ENCODE measurements at places on chromosomes 7 and 10.

DNA sequence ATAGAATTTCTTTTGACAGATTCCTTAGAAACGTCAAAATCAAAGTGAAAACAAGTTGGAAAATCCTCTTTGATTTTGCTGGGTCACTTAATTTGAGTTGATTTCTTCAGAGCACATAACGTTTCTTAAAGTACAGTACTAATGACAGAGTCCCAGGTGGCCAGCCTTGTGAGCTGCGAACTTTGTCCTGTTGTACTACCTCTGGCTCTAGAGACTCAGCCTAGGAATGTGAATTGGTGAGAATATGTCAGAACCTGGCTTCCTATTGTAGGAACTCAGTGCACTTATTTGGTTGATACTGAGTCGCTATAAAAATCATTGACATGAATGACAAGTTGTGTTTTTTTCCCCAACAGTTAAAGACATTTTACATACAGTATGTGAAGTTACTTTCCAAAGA lies 20.2 kb downstream of the SDK1 start:
- no peak for DNase-seq

GRCh38 chr7:34757570-34758110 lies 99.6 kb downstream of the NPSR1 start:
- DNase-seq: no peak

DNA sequence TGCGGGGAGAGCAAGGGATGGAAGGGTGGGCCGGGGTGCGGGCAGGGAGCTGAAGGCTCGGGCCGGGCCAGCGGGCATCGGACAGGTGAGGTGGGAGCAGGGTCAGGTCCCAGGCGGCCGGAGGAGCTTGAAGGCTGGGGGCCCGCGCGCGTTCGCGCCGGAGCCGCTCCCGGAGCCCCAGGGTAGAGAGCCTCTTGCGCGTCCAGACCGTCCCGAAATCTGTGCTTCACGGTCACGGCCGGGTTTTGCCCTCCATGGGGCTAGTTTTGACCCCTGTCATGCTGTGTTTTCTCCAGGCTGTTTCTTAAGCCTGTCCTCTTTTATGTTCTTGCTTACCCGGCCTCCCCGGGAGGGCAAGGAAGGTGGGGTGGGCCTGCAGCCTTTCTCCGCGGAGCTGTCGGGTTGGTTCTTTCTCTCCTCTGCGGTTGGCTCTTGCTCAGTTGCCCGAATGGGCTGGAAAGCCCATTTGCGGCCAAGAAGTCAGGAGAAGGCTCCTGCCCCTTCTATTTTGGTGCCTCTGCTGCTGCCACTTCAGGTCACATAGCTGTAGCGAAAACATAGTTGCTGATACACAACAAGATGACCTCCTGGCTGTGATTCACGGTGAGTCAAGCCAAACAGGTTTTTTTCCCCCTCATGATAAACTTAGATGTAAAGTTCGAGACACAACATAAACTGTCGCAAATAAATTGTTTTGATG lies 650 bp downstream of the UBE2D1 start:
- no peak for DNase-seq

- DNase-seq: no peak
These were observed 1241.7 kb downstream of the TYW1 start for GRCh38 chr7:68238204-68238805.

- DNase-seq: peak; percentile 41
These were observed 9.0 kb downstream of the TACR2 start for GRCh38 chr10:69407621-69408301.

GRCh38 chr7:3463696-3464095 lies 162.6 kb downstream of the SDK1 start:
- DNase-seq: no peak

GRCh38 chr7:105098863-105099515 lies 85.0 kb downstream of the KMT2E start:
- no peak for DNase-seq

GRCh38 chr10:3476186-3476585 lies 303.6 kb upstream of the PITRM1 start:
- no peak for DNase-seq

GRCh38 chr7:24318326-24318725 lies 34.3 kb downstream of the NPY start:
- DNase-seq: no peak

GRCh38 chr10:99777918-99778714 lies 4.3 kb upstream of the ABCC2 start:
- peak; percentile 6 for DNase-seq

- no peak for DNase-seq
These were observed 30.5 kb downstream of the TACC2 start for GRCh38 chr10:122019414-122019975.

- no peak for DNase-seq
These were observed 59.8 kb downstream of the HK1 start for GRCh38 chr10:69338133-69338456.

- DNase-seq: no peak
These were observed 31.8 kb upstream of the WDR11 start for GRCh38 chr10:120819366-120819765.

DNA sequence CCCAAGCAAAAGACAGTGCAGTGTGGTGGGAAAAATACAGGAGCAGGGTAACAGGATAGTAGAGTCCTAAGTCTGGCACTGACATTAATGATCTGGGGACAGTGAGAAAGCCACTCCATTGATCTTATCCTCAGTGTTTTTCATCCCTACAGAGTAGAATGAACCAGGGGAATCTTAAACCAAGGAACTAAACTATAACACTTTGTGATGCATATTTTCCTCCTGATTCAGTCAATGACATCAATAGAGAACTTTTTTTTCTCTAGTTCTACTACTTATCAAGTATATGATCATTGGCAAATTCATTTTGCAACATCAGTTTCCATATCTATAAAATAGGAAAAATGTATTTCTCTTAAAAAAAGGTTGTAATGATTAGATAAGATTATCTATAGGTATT lies 151.1 kb downstream of the TMEM26 start:
- DNase-seq: no peak

- no peak for DNase-seq
These were observed 8.9 kb downstream of the IGFBP1 start for GRCh38 chr7:45897042-45897690.

GRCh38 chr10:10657139-10657760 lies 360.4 kb upstream of the CELF2 start:
- DNase-seq: no peak

DNA sequence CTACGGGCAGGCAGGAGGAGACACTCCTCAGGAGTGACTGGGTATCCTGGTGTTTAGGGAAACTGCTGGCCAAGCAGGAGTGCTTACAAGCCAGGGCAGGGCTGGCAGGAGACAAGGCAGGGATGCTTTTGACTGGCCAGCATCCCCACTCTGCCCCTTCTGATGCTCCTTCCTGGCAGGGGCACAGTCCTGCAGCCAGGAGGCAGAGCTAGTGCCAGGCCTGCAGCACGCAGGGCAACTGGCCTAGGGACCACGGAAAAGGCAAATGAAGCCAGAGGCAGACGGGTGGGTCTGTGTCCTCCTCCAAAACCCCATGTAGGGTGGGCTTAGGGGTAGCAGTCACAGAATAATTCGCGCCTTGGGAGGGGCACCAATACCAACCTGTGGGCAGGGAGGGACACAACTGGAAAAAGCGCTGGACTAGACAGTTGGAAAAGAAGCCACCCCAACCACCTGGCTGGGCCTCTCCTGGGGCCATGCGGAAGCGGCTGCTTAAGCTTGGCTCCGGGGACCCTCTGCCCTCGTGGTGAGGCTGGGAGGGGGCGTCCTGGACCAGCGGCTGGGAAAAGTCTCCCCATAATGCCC lies 4.8 kb downstream of the IMPDH1 start:
- DNase-seq: no peak

DNA sequence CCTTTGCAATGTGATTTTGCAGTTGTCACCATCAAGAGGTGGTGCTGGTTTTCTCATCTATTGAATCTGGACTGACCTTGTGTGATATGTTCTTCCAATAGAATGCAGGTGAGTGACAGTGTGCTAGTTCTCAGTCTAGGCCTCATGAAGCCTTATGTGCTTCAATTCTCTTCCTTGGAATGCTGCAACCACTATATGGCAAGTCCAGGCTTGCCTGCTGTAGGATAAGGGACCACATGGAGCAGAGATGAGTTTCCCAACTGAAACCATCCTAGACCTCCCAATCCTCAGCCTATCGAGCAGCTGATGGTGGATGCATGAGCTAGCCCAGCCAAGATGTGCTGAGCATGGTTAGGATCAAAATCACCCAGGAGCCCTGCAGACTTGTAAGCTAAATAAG lies 32.6 kb upstream of the ARHGAP21 start:
- DNase-seq: no peak

DNA sequence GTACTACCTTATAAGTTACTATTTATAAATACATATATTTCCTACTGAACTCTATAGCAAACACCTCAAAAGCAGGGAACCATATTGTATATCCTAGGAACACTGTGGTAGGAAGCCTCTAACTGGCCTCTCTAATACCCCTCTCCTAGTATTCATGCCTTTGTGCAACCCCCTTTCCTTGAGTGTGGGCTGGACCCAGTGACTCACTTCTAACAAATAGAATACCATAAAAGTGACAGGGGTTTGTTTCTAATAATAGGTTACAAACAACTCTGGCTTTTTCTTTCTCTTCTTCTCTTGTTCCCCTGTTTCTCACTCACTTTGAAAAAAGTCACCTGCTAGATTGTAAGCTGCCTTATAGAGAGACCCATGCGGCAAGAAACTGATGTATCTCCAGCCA lies 51.6 kb upstream of the MACC1 start:
- no peak for DNase-seq

- DNase-seq: no peak
These were observed 47.4 kb downstream of the LRRC4 start for GRCh38 chr7:127983804-127984332.

- DNase-seq: no peak
These were observed 85.4 kb upstream of the PDGFA start for GRCh38 chr7:604884-605531.

DNA sequence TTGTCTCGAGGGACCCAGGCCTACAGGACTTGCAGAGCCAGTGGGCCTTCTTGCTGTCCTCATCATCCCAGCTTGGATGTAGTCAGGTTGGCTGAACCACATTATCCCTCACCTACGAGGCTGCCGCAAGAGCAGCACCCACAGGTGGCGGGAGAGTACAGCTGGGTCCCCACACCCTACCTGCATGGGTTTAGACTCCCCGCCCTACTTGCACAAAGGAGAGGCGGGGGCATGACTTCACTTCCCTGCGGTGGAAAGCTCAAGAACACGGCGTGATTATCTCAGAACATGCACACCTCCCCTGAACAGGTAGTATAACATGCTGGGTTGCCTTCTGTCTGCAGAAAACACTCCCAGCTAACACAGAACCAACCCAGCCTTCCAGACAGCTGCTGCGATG lies 57.5 kb downstream of the CTBP2 start:
- DNase-seq: no peak

DNA sequence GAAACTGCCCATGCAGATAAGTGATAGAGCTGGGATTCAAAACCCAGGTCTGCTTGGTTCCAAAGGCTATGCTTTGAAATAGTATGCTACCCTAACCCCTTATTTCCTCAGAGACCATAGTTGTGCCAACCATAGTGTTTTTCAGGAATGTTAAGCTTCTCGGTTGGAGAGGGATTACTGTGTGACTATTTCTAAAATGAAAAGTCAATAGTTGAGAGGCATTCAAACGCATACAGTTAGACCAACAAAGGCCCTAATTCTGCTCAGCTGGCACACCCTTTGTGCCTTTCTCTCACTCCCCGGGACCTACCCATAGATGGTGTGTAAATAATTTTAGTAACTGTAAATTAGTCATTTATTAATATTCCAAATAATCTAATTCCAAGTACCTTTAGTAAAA lies 64.6 kb upstream of the RNF148 start:
- no peak for DNase-seq

- peak; percentile 8 for DNase-seq
These were observed 82.3 kb downstream of the HTR7 start for GRCh38 chr10:90775351-90776028.

DNA sequence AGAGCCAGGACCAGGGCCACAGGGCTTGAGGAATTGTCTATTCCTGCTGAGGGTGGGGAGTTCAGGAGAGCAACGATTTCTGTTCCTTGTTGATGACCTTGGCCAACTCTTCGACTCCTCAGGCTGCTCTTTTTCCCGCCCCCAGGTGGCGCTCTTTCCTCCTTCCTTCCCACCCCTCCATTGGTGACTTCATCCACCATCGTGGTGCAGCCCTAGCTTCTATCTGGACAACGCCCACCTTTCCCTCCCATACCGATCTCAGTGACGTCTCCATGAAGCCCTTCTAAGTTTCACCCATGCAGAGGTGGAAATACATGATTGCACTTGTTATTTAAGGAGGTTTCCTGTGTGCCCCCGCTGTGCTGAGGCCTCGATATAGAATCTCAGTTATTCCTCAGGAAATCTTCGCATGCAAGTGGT lies 22.1 kb upstream of the CARD11 start:
- DNase-seq: peak; percentile 23

DNA sequence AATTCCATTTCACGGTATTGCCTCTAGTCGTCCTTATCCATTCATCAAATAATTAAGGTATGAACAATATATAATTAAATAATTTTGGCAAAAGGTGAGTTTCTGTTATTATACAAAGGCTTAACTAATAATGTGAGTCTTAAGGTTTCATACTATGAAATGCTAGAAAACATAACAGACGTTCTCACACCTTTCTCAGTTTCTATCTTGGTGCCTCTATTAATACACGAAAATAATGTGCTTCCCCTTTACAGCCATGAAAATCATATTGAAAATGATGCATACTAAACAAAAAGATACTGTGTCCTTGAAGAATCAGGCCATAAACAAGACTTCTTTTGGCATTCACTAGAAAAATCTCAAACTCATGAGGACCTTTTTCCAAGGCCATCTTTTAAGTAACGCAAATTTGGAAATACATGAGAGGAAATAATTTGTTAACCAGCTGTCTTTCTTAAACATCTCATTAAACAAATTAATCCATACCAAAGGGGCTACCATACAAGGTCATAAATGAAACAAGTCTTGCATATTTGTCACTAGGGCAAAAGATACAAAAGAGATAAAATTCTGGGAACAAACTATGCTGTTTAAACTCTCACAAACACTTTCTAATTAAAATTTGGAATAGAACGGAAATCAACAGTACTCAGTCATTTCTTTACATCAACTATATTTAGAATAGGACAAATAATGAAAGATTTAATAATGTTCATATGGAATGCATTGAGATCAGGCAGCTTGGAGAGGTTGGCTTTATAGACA lies 53.9 kb upstream of the CAV2 start:
- DNase-seq: no peak

GRCh38 chr7:158917818-158918217 lies 61.5 kb downstream of the DYNC2I1 start:
- DNase-seq: no peak

DNA sequence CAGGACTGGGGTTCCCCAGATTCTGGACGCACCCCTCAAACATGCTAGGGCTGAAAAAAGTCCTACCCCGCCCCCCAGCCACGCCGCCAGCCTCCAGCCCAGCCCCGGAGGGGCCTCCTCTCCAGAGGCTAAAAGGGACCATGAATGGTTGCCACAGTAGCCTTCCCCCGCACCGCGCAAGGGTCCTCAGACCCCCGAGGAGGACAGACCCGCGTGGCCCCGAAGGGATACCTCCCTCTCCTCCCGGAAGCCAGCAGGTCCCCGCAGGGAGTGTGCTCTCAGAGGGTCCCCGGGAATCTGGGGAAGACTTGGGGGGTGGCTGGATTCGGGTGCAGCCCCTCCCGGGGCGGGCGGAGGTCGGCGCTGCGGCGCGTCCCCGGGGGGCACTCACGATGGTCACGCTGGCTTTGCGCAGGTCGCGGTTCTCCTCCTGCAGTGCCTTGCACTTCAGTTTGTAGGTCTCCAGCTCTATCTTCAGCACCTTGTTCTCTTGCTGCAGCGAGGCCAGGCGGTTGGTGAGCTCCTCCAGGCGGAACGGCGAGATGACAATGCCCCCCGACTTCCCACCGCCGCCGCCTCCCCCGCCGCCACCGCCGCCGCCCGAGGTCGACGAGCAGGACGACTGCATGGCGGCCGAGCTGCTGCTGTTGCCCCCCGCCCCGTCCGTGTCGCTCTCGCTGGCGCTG lies 482 bp downstream of the CCDC6 start:
- DNase-seq: no peak

GRCh38 chr7:138752518-138753149 lies 45.2 kb upstream of the TMEM213 start:
- DNase-seq: no peak

Data from HL-60 (cell line).